ENCODE measurements at places on chromosomes 3 and 15.

GRCh38 chr3:186902154-186902553 is 28.2 kb upstream of the ST6GAL1 start:
- no peak for DNase-seq

GRCh38 chr3:46353647-46354410 is at the start of gene CCR2:
CCR2 (plus strand) TSS chr3:46354111; CDS start chr3:46357528, 3,417 bp downstream.
- no peak for DNase-seq

GRCh38 chr15:82952158-82953081 is at the start of gene HOMER2:
HOMER2 (minus strand) TSS chr15:82952720; CDS start chr15:82952535, 185 bp downstream.
- DNase-seq = no peak

GRCh38 chr15:50055332-50055731 is 63.7 kb downstream of the ATP8B4 start:
- DNase-seq = no peak

- DNase-seq = no peak
These were observed 29.6 kb upstream of the CSTA start for GRCh38 chr3:122295266-122296062.

- DNase-seq = no peak
These were observed 533.0 kb upstream of the SEMA6D start for GRCh38 chr15:47184003-47184907.

DNA sequence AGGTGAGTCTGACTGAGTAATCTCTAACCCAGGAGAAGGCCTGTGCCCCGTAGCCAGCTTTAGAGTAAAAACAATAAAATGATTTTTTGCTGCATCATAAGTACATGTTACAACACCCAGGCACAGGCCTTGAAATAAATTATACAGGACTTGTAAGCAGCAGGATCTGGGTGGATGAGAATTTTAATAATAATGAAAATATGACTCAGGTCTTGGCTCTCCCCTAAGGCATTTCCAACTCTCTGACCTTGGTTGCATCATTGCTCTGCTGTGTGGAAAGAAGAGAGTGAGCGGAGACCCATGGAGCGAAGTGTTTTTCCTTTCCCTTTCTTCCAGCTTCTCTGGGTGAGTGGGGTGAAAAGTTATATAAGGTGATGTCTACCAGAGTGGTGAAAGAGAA is 44.6 kb downstream of the EOMES start:
- no peak for DNase-seq

DNA sequence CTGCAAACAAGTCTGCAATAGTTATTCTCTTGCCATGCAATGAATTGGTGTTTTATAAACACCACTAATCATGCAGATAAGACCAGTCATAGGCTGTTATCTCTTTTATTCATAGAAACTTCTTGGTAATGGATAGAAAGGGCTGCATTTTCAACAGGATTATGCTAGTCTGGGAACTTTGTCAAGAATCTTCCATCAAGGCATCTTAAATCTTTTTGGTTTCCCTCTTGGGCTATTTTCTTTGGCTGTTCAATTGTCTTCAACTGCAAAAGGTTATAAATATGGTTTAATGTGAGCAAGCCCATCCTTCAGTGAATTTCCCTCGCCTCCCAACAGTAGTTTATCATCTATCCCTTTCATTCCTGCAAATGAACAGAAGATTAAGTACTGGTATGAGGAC is 59.0 kb upstream of the MINAR1 start:
- DNase-seq = no peak

DNA sequence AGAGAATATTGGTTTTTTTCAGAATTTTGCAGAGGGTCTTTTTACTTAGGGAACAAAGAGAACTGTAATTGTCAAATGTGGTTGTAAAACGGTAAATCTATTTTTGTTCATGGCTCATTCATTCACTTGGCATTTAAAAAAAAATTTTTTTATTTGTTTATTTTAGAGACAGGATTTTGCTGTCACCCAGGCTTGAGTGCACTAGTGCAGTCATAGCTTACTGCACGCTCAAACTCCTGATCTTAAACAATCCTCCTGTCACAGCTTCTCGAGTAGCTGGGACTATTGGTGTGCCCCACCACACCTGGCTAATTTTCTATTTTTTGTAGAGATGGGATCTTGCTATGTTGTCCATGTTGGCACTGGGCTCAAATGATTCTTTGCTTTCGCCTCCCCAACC is 301.8 kb downstream of the LPP start:
- no peak for DNase-seq

GRCh38 chr15:81265256-81265943 is 58.5 kb downstream of the STARD5 start:
- no peak for DNase-seq

DNA sequence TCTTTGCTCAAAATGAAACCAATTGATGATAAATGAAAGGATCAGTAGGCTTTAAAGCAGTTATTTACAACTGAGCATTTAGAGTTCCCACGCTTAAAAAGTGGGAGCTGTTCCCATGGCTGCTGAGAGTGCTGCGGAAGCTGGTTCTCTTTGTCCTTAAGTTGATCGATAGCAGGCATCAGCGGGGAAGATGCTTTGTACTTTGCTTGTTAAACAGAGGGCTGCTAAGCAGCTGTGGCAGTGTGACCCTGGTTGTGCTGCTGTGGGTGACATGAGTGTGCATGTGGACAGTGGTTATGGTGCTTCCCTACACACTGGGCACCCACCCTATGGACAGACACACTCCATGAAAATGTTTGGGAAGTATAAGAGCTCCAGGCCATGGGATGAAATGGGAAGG is 96.3 kb downstream of the PTPRG start:
- DNase-seq = no peak

GRCh38 chr3:13414040-13414729 is 5.9 kb downstream of the NUP210 start:
- DNase-seq = no peak

- DNase-seq = no peak
These were observed 119.9 kb downstream of the IMPG2 start for GRCh38 chr3:101200461-101200860.

DNA sequence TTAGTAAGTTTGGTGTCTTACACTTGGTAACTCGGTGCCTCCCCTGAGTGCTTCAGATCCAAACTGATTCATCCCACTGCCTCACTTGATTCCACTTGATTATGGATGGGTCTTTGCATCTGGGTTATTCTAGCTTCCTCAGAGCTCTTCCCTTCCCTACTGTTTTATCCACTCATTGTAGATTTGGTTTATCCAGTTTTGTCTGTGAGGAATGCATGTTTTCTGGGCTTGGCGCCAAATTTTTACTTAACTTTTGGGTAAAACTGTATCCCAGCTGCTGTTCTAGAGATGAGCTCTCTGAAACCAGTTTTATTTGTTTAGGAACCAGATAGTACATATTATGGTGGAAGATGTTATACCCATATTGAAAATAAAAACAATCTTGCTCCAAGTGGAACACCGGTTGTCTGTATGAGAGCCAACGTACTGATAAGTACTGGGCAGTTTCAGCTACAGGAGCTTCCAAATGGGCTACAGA is 20.9 kb downstream of the RAD54L2 start:
- DNase-seq = peak; percentile 17

- no peak for DNase-seq
These were observed 2.7 kb downstream of the IGF1R start for GRCh38 chr15:98651036-98651481.

DNA sequence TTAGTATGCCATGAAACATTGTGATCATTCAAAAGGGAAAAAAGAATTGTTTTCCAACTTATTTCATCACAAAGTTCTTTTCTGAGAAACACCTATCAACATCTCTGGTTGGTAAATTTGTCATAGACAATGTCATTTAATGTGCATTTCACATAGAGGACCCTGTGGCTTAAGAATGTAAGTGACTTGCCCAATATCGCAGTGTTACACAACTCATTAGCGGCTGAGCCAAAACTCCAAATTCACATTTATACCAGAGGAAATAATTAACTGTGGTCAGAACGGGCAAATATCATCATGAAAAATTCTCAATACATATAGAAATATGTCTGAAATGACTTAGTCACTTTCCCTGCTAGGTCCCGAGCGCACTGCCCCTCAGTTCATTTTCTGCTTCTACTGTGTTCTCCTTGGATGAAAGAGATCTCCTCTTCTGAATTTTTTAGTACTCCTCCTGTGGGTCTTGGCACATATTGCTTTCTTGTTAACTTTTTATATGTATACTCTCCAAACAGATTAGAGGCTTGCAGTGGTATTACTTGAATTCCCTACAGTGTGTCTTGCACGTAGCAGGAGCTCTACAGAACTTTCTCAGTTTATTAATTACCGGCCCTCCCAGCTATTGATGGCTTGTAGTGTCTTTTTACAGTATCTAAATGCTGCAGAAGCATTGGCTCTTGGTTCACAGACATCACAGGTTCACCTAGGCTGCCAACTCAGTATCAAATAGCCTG is 33.1 kb downstream of the PTX3 start:
- no peak for DNase-seq

DNA sequence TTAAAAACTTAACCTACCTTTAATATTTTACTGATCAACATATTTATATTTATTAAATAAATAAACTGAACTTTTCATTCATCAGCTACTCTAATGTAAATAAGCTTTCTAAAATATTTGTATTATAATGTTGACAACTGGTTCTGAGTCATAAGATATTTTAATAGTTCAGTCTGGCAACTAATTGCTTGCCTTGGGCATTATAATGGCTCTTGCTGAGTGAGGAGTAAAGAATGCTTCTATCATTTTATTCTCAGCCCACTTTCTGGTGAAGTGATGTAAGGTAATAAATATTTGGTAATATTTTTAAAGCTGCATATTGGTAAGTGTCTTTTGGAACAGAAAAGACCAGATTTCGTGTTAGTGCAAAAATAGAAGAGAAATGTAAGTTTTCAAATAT is 81.5 kb downstream of the DIPK2A start:
- peak; percentile 24 for DNase-seq

GRCh38 chr3:90095811-90096210 is 988.4 kb downstream of the EPHA3 start:
- no peak for DNase-seq

GRCh38 chr3:127834771-127835170 is 12.5 kb upstream of the MGLL start:
- DNase-seq = no peak

GRCh38 chr3:150889106-150889505 is 16.1 kb downstream of the MINDY4B start:
- no peak for DNase-seq

DNA sequence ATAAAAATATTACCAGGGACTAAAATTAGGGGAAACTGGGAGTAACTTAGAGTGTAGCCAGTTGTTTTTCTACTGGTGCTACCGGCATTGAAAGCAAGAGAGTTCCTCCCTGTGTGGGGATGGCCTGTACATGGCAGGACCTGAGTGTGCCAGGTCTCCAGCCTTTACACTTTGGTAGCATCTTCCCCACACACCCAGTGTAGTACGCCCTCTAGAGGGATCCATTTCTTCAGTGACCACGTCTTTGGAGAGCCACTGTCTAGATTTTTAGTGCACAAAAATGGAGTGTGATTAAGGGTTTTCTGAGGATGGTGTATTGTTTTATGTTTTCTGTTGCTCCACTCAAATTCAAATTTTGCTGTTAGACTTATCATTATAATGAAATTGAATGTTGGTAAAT is 507.0 kb upstream of the TPRG1 start:
- DNase-seq = no peak

- no peak for DNase-seq
These were observed 361.6 kb downstream of the RBMS3 start for GRCh38 chr3:29642393-29643033.

GRCh38 chr3:142886940-142887339 is 1.9 kb downstream of the PCOLCE2 start:
- peak; percentile 30 for DNase-seq

GRCh38 chr3:138219255-138219654 is 32.2 kb downstream of the ARMC8 start:
- no peak for DNase-seq

GRCh38 chr3:61628636-61629035 is 67.3 kb downstream of the PTPRG start:
- DNase-seq = no peak

DNA sequence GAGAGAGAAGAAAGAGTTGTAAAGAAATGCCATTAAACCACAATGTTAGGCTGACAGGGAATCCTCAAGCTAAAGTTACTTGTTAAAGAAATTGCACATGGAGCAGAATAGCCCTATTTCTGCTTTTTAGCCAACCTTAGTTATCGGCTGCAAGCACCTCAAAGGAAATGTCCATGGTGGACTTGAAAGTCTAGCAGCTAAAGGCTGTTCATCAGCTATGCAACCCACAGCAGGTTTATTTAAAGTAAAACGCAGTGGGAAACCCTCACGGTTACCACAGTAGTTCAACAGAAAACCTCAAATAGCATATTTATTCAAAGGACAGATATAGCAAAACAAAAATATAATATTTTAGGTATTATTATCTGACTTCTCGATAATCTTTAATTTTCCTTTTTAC is 967.2 kb downstream of the IGSF11 start:
- DNase-seq = no peak

- DNase-seq = no peak
These were observed 238.7 kb downstream of the CHST2 start for GRCh38 chr3:143358155-143358792.

DNA sequence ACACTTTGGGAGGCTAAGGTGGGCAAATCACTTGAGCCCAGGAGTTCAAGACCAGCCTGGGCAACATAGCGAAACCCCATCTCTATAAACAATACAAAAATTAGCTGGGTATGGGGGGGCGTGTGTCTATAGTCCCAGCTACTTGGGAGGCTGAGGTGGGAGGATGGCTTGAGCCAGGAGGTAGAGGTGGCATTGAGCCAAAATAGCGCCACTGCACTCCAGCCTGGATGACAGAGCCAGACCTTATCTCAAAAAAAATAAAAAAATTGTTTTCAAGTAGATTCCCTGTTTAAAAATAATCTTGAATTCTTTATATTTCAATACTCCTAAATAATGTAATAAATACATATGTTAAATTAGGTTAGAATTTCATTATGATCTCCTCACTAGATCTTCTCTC is 9.8 kb downstream of the HMCES start:
- DNase-seq = no peak

DNA sequence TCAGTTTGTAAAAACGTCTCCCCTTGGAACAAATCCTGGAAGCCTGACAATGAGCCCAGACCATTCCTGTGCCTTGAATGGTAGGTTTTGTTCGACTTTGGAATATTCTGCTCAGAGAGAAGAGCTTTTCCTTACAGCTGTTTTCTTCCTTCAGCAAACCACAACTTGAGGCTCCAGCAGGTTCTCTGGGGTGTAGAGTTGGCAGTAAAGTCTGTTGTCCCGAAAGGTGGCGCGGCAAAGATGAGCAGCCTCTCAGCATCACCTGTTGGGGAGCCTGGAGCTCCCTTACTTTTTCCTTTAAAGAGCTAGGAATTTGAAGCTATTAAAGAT is 65.4 kb downstream of the BOC start:
- DNase-seq = no peak

DNA sequence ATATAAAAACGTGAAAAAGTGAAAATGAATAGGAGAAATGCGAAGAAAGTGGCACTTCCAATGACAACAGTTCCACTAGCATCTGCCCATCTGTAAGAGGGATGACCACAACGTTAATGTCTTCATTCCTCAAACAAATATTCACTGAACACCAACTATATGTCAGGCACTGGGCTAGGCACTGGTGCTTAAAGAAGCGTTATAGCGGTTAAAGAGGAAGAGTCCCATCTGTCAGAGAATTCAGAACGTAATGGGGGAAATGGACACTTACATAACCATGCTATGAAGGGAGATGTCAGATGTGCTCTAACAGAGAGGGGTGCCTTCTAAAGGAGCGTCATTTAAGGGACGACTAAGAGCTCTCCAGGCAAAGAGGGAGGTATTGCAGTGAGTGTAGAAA is 8.2 kb downstream of the RUBCN start:
- no peak for DNase-seq
